ENCODE measurements at places on chromosomes 2 and 18.

- no peak for DNase-seq
These were observed 542.8 kb downstream of the NRXN1 start for GRCh38 chr2:50489092-50489491.

DNA sequence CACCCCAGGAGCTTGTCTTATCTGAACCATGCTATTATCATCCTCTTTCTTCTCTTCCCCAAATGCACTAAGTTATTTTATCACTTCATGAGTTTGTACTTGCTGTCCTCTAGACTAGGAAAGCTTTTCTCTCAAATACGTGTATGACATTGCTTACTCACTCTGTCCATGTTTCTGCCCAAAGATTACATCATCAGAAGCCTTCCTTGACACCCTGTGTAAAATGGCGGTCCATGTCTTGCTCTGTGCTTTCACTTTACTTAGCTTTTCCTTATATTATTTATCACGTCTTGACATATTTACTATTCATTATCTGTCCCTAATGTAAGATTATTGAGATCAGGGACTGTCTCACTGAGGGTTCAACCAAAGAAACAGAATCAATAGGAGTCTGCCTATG is 196.1 kb upstream of the ZEB2 start:
- DNase-seq: no peak

- DNase-seq: no peak
These were observed 85.8 kb upstream of the ID2 start for GRCh38 chr2:8595811-8596600.

DNA sequence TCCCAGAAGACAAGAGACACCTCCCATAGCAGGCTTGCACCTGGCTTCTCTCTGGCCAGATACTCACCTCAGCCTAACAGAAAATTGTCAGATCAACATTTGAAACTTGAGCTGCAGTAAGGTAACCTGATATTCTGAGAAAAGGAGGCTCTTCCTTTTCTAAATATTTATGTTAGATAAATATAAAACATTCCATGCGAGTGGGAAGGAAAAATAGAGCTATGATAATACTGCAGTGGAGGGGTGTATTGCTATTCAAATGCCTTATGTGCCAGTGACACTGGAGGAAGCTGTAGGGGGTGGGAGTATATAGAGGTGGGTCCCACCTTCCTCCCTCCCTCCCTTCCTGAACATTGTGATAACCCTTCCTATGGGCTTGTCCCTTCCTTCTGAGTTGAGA is 515.5 kb upstream of the CHAC2 start:
- no peak for DNase-seq

DNA sequence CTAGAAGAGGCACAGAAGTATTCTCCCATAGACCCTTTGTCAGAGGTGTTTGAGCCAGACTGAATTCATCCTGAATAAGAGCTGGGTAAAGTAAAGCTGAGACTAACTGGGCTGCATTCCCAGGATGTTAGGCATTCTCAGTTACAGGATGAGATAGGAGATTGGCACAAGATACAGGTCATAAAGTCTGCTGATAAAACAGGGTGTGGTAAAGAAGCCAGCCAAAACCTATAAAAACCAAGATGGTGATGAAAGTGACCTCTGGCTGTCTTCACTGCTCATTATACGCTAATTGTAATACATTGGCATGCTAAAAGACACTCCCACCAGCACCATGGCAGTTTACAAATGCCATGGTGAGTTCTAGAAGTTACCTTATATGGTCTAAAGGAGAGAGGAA is 364.9 kb upstream of the TMEFF2 start:
- DNase-seq: no peak

Measured in cortex of kidney (tissue), 1 donor.